ENCODE measurements at places on chromosomes 7 and 10.

DNA sequence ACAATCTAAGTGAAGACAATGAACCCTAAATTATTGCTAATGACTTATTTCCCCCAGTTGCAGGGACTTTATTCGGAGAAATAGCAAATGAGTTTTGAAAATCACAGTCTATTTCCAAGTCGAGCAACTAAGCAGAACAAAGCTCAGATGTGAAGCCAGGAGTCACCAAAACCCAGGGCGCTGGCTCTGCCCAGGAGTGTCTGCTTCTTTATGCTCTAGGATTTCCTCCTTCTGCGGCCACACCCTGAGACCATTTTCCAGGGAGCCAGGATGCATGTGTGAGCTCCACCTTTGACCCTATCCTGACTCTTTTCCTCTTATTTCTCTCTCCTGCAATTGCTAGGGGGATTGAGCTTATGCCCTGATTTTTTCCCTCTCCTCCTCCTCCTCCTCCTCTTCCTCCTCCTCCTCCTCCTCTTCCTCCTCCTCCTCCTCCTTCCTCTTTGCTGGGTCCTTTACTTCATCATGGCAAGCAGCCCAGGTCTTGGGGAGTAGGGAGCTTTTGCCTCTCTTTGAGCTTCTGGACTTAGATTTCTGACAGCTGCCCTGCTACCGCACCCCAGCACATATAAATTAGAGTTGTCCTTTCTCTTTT is 234.4 kb downstream of the ARL4A start:
- DNase-seq, result no peak

DNA sequence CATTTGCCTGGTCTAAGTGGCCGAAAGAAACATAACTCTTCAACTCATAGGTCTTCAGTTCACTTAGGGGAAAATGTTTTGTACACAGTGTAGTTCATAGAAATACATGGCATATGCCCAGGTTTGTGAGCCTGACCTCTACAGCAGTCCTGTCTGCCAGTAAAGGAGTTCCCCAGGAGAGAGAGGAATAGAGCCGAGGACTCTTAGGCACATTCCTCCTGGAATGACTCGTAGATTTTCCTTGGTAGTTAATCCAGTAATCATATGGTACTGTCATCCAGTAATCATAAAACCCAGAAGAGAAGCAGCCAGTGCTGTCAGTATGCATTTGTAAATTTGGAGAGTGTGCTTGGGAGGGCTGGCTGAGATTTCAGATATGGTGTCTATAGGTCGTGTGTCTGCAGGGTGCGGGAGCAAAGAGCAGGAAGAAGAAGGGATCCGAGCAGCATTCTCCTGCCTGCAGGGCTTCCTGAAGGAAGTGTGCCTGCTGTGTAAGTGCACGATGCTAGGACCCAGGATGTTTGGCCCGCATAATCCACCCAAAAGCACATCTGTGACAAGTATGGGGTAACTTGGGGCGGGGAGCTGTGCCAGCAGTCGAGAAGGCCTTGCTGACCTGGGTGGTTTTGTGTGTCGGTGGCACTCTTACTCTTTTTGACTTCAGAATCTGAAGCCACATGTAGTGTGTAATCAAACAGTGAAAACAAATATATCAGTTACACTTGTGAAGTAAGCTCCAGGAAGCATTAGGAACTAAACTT is 13.9 kb downstream of the EIF4H start:
- DNase-seq, result no peak

- DNase-seq, result no peak
These were observed 507.8 kb upstream of the MKI67 start for GRCh38 chr10:128633864-128634540.

- no peak for DNase-seq
These were observed 165.9 kb upstream of the PLXNA4 start for GRCh38 chr7:132742189-132742612.

DNA sequence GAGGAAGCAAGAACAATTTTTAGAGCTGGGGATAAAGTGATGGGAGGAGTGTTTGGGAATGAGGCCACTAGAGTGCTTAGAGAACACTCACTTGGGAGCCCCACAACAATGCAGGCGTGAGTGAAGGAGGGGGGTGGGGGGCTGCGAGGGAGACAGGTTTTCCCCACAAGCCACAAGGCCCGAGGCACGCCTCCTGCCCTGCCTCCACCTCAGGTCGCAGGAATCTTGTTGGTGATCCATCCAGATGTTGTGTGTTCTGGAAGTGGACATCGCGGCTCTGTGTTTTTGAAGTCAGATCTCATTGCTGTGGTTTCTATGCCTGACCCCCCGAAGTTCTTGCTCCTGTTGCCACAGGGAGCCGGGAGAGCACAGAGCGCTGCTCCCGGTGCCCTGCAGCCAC is 178.0 kb upstream of the BMPER start:
- no peak for DNase-seq

DNA sequence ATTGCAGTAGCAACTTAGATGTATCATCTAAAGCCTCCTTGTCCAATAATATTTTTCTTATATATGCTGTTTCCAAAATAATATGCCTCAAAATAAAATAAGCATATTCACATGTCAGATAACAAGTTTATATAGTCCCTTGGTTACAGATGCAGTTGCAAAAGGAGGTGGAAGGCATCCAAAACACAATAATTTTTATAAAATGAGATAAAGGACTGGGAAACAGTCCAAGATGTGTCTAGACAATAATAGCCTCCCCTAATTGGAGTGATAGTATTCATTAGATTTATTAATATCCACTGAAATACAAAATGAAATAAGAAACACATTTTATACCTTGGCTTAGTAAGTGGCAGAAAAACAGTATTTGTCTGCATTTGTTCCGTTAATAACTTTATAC is 30.3 kb downstream of the BCAP29 start:
- no peak for DNase-seq

DNA sequence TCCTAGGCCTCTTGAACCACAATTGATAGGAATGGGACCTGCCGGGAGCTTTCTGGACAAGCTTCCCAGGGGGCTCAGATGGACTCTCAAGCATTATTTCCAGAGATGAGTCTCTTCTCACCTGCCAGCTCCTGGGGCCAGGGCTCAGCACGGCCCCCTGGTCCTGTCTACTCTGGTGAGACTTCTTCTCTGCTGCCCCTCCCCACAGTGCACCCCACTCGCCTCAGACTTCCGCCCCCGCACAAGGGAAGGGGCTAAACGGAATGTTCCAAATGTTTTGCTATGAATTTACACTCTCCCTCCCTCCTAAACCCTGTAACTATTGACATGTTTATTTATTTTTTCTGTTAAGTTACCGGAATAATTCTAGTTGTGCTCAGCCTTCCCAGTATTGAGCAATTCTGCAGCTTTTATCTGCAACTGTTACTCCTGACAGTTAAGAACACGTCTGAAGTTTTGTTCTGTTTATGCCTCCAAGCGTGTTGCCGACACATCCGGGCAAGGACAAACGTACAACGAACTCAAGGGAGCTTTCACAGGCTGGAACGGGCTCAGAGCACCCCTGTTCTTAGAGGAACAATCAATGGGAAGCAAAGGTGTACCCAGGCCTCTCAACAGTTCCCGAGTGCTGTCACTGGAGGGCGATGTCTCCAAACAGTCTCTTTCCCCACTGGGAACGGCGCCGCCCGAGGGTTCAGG is 55.2 kb downstream of the FHIP2A start:
- DNase-seq, result peak; percentile 5

- no peak for DNase-seq
These were observed 935 bp downstream of the ZNF273 start for GRCh38 chr7:64904008-64904407.

GRCh38 chr10:122521011-122521410 is 39.5 kb upstream of the DMBT1 start:
- no peak for DNase-seq

- no peak for DNase-seq
These were observed 75.2 kb downstream of the ZNF22 start for GRCh38 chr10:45075826-45076380.

DNA sequence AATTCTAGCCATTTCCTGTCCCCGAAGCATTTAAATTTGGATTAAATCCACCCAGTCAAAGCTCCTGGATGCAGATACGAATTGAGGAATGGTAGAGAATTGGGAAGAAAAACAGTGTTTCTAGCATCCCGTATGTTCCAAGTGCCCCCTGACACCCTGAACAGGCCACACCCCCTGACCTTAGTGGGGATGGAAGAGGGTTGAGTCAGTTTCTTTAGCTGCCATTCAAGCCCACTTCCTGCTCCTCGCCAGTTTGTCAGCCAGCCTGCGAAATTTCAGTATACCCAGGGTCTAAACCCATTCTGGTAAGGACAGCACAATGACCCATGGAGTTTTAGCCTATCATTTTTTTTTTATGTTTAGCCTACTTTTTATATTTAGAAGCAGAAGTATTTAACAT is 101.1 kb downstream of the PKD1L1 start:
- DNase-seq, result no peak

GRCh38 chr10:17835688-17836087 is 26.5 kb downstream of the MRC1 start:
- no peak for DNase-seq

DNA sequence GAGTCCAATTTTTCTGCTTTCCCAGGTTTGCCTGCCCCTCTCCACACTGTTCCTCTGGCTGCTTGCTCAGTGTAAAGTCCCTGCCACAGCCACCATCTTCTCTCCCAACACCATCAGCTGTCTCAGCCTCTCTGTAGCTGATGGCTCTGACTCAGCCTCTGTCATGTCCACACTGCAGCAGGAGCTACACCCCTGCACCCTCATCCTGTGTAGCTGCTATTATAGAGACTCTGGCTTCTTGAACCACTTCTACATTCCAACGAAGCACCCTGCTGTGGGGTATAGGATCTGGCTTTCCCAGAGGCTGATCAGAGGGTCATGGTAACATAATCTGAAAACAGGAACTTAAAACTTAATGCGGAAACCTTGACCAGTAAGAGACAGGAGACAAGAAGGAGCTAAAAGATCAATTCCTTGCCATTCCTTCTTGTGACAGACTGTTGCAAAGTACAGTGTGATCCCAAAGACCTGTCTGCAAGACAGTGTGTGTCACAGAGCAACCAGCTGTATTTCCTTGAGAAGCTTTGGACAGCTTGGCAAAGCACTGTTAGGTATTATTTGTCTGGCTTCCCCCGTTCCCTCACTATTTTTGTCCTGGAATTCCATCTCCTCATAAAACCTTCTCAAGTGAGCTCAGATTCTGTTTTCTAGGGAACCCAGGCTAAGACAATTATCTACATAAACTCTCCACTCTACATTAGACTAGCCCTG is 42.3 kb downstream of the NRCAM start:
- no peak for DNase-seq

GRCh38 chr10:123945325-123945920 is 53.8 kb upstream of the CPXM2 start:
- DNase-seq, result no peak

- DNase-seq, result no peak
These were observed 24.4 kb downstream of the CACNA2D1 start for GRCh38 chr7:82419200-82419599.

DNA sequence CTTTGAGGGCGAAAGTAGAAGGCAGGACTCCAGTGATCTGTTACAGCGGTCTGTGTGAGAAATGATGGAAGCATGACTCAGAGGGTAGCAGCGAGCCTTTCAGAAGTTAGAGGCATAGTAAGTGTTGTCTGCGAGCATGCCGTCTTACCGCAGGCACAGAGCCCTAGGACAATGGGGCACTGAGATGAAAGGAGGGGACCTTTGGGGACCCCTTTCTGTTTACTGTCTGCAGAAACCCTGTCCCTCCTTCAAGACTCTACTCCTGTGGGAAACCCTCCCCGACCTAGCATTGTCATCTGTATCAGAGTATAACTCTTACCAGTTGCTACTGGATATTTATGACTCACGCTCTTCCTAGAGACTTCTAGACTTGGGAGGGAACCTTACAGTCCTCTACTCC is 87.2 kb upstream of the AGK start:
- DNase-seq, result no peak

DNA sequence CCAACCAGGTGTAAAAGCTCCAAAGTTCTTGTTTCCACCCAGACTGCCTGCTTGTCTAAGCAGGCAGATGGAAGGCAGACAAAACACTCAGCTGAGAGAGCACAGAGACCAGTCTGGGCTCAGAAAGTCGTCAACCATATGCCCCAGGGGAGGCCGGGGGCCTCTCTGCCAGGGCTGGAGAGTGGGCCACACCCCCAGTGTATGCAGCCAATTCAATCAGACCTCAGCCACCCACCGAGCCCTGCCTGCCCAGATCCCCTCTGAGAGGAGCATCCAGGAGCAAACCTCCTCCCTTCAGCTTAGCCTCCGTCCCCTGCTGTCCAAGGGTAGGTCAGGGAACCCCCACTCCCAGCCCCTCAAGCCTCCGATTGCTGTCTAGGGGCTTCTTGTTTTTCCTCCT is 196.3 kb downstream of the LSM5 start:
- DNase-seq, result no peak

- peak; percentile 23 for DNase-seq
These were observed 29.6 kb downstream of the MINDY4 start for GRCh38 chr7:30800785-30801252.

DNA sequence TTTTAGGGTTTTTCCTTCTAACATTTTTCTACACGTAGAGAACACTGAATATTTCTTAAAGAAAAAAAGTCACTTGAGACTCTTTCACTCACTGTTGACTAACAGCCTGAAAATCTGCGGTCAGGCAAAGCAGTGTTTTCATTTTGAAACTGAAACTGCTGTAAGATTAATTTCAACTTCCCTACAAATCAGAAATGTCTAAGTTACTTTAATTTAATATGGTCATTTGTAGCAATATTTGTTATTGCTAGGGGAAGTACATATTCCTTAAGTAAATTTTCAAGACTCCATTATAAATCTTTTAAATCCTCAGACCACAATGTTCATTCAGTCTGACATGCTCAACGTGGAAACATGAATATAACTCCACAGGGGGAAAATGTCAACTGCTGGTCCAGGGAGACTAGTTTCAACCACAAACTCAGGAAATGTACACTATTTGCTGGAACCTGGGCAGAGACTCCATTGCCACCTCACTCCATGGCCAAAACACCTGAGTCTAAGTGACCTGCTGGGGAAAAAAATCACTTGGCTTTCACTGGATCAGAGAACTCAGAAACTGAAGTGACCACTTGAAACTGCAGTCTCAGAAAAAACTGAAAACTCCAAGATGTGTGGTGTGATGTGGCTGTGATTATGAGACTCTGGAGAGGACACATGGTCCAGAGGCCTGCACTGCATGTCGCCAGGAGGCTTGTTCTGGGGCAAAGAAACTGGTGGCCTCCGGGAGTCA is 161.2 kb downstream of the TAX1BP1 start:
- DNase-seq, result no peak

GRCh38 chr10:101965075-101965765 is 90.8 kb downstream of the ARMH3 start:
- no peak for DNase-seq

DNA sequence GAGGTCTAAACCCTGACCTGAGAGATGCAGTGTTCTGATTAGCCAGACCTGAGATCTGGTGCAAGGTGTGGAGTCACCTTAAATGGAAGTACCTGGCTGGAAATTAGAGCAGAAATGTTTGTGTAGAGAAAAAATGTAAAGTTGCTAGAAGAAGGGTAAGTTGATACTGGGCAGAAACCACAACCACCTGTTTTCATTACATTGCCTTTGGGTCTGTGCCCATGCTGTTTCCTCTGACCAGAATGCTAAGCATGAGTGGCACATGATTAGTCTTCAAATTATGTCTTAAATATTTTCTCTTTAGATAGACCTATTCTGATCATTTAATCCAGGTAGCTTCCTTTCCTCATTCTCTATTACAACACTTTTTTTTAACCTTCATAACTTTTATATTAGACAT is 69.0 kb downstream of the CASD1 start:
- DNase-seq, result no peak

Data from effector memory CD8-positive, alpha-beta T cell (primary cell).